EH (cell line): ENCODE measurements at places on chromosomes 1 and 21.

GRCh38 chr1:64598100-64598571 lies 128.2 kb downstream of the CACHD1 start:
- DNase-seq: peak; percentile 72

- DNase-seq: no peak
Observed at GRCh38 chr1:115648717-115649691, 7.2 kb downstream of the VANGL1 start.

DNA sequence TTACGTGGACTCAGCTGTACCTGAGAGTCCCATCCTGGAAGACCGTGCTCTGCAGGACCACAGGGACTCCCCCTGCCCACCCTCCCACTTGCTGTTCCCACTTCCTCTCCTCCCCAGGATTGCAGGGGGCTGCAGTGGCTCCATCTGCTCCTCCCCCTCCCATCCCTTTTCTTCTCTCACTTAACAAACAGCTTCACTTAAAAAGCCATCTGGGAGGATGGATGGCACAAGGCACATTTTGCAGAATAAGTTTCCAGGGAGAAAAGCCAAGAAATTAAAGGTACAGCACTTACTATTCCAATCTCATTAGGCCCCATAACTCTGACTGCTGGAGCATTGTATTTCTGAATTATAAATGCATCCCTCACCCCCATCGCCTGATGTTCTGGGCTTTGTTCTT lies 458.7 kb downstream of the PTPRU start:
- DNase-seq: no peak

DNA sequence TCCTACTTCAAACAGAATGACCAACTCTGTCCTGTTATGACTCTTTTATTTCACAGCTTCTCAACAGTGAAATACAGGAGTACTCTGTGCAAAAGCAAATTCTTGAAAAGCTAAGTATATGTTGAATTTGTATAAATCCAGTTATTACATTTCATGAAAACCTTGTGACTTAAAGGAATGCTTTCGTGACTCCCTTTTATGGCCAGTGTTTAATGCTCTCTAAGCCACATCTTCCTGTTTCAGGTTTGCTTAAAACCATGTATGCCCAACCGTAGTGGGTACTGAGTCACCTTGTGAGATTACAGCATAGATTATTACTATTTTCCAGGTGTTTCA lies 40.2 kb upstream of the KIF1B start:
- no peak for DNase-seq

DNA sequence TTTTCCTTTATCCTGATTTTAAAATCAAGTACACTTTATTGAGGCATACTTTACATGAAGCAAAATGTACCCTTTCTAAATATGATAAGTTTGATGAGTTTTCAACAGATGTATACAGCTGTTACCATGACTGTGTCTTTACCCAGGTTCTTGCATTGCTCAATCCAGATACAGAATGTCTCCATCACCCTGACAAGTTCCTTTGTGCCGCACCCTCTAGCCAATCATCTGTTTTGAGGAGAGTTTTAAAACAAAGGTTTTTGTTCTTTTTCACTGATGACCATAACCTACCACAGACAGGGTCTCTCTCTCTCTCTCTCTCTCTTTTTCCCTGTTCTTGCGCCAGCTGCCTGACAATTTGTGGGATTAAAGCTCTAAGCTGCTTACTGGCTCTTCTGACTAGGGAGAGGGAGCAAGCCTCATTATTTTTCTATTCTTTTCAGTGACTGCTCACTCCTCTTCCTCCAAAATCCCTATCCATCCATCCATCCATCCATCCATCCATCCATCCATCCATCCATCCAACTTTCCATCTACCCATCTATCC lies 1.2 kb upstream of the KCNE1 start:
- DNase-seq: no peak

GRCh38 chr1:19430121-19431068 lies 54.9 kb downstream of the CAPZB start:
- DNase-seq: peak; percentile 77

GRCh38 chr1:7224081-7224534 lies 438.9 kb downstream of the CAMTA1 start:
- no peak for DNase-seq

GRCh38 chr1:177800400-177801088 lies 169.3 kb downstream of the SEC16B start:
- DNase-seq: peak; percentile 50
